ENCODE measurements at places on chromosomes 5 and 9.

- DNase-seq, result no peak
Observed at GRCh38 chr5:145247745-145248040, 587.4 kb downstream of the PRELID2 start.

DNA sequence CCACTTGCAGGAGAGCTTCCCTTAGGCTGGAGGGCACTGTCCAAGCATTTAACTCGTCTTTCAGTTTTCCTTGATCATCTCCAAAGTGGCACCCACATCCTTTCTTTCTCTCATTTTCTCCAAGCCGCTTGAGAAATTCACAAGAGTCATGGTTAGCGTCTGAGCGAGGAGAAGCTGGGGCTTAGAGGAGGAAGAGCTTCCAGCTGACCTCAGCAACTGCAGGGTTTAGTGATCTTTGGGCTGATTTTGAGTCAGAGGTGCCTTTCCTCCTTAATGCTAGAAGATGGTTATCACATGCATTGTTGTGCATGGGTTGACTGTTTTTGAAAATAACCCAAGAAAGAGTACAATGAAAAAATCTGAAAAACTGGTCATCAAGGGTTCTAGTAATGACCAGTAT, 134.7 kb downstream of the GADD45G start:
- no peak for DNase-seq

- no peak for DNase-seq
Observed at GRCh38 chr9:125361837-125362531, 100.4 kb downstream of the GAPVD1 start.

DNA sequence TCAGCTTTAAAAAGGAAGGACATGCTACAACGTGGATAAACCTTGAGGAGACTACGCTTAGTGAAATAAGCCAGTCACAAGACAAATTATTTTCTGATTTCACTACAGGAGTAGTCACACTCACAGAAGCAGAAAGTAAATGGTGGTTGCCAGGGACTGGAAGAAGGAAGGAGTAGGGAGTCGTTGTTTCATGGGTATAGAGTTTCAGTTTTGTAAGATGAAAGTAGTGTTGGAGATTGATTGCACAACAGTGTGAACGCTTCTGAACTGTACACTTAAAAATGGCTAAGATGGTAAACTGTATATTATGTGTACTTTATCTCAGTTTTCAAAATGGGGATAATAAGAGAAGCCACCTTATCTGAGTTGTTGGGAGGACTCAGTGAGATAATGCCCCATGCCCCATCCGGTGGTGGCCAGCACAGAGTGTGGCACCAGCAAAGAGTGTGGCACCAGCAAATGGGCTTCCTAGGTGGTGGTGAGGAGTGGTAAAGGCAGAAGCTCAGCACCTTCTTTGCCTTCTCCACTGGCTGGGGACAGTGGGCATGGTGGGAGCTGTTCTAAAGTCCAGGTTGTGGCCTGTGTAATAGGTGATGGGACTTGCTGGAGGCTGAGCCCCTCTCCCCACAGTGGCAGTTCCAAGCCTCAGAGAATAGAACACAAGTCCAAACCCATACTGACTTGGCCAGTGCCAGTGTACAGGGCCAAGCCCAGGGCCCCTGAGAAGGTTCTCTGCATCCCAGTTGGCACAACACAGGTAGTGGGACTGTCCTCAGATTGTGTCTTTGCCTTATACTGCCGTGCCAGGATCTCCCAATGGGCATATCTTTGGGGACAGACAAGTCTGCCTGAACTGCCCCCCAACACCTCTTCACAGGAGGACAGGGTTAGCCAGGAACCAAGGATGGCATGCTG, 4.4 kb downstream of the SLC22A4 start:
- DNase-seq, result no peak

DNA sequence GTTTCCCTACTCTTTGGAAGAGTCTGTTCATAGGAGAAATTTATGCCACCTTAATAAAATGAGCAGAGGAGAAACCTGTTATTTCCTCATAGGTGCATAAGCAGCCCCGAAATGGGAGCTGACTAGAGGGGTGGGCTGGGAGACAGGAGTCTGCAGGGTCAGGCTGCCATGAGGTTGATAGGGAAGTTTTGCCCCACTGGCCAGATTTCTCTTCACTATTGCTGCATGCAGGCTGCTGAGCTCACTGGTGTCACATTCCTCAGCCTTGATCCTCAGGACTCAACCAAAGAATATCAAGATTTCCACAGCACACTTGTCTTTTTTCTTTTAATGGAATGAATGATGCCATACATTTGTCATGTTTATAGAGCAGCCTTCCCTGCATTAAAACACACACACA, 60.7 kb downstream of the BHMT start:
- DNase-seq, result no peak

DNA sequence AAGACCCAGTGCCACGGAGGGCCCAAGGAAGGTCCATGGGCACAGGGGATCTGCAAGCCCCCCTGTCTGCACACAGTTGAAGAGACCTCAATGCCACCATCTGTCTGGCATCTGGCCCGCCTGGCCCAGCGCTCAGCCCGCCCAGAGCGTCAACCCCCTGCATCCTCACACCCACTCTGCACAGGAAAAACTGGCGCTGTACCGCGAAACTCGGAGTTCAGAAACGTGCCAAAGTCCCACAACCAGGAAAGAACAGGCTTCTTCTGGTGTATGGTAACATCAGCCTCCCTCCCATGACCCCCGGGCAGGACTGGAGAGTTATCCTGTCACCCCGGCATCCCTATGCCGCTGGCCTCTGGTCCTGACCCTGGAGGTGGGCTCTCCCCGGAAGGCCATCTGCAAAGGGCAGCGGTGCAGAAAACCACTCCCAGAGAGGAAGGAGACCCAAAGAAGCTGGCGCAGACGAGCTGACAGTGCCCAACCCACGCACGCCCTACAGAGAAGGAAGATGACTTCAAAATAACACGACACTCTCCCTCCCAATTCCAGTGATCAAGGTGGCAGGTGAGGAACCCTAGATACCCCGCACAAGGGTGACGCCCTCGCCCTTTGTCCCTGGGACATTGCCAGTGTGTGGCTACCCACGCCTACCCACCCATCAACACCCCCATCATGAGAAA, 18.9 kb downstream of the VAV2 start:
- no peak for DNase-seq

DNA sequence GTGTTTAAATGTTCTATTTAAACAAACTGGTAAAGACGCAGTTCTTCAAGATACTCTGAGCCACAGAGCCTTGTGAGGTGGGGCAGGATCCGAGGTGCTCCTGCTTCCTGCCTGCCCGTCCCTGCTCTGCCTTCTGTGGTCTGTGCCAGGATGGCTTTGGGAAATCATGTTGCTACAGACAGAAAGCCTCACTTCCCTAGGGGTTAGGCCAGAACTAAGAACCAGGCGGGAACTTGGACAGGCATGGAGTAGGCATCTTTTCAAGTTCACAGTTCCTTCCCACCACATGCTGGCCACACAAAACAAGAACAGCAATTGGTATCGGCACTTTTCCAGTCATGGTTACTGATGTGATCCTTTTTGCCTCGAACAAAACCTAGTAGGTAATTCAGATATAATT, 67.7 kb upstream of the SPOCK1 start:
- no peak for DNase-seq

GRCh38 chr9:74777136-74777879, 110.4 kb downstream of the TRPM6 start:
- DNase-seq, result no peak

DNA sequence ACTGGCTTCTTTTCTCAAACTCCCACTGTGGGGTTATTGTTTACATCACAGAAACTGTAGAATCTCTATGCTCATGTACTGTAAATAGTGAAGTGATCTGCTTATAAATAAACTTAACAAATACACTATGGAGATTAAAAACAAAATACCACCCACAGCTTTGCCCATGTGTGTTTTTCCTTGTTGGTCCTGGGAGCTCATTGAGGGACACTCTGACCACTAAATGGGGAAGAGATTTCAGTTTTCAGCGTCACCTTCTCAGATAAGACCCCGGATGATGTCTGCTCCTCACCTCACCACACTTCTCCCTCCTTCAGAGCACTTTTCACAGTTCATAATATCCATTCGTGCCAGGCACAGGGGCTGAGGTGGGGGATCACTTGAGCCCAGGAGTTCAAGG, 89.7 kb downstream of the PDE6A start:
- DNase-seq, result no peak

- no peak for DNase-seq
Observed at GRCh38 chr5:68381060-68381459, 165.5 kb downstream of the PIK3R1 start.

GRCh38 chr9:113952676-113953075, 76.6 kb downstream of the ZNF618 start:
- DNase-seq, result no peak

- DNase-seq, result no peak
Observed at GRCh38 chr5:135678640-135679268, 100.0 kb upstream of the CXCL14 start.

GRCh38 chr5:160054831-160055230, 45.9 kb downstream of the TTC1 start:
- no peak for DNase-seq

- no peak for DNase-seq
Observed at GRCh38 chr5:78647351-78647818, 1.2 kb downstream of the LHFPL2 start.

DNA sequence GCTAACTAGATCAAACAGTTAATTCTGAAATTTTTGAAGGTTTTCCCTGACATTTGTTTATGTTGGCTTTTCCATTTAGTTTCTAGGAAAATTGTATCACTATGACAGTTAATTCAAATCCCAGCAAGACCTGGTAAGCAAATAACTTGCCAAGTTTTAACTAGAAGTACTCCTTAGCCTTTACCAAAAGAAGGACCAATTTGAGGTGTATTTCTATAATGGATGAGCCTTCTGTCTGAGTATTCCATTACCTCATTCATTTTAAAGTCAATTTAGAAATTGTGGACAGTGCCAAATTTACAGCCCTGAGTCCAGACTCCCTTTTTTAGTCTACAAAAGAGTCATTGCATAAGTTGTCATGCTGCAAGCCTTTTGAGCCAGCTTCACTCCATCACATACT, 687.6 kb downstream of the CETN3 start:
- DNase-seq, result no peak

DNA sequence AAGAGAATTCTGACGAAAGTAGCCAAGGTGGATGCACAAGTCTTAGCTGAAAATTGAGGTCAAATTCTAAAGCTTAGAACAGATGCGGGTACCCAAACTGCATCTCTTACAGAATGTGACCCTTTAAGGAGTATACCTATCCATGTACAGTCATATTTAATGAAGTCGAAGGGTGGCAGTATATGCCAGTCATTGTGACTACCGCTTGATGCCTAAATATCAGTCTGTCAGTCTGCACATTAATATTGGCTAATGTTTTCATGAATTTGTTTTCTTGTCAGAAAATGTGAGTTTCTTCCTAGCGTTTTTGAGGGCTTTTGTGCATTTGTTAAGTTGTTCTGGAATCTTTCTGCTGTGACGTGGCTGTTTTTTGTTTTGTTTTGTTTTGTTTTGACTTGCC, 264.5 kb upstream of the ELAVL2 start:
- DNase-seq, result no peak

DNA sequence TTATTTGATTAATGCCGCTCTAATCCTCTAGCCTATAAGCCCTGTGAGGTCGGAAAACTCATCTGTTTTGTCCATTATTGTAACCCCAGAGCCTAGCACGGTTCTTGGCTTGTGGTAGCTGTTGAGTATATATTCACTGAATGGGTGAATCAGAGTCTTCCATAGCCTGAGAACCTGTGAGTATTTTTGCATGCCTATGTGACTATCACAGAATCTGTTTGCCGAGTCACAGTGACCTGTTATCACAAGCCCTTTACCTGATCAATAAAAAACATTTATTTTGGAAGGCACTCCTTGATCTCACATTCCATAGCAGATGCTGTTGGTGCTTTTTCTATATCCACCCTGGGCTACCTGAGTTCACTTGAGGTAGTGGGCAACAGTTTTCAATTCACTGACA, 125.0 kb upstream of the STC2 start:
- no peak for DNase-seq

GRCh38 chr5:44862808-44863207, 54.1 kb downstream of the MRPS30 start:
- no peak for DNase-seq

- no peak for DNase-seq
Observed at GRCh38 chr9:133518200-133518599, 6.6 kb downstream of the MYMK start.

GRCh38 chr5:11617080-11617479, 287.2 kb downstream of the CTNND2 start:
- no peak for DNase-seq

DNA sequence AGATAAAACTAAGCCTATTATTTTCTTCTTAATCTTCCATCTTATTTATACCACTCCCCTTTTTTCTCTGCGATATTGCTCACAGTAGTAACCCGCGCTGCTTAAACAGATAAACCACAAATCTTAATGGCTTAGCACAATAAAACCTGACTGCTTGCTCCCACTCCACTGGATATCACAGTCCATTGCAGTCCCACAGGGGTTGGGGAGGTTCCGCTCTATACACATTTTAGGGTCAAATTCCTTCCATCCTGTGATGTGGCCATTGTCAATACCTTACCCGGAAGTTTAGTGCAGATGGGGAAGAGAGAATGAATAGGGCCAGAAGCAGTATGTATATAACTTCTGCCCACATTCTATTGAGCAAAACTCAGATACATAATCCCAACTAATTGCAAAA, 193.7 kb downstream of the RAB3C start:
- no peak for DNase-seq

DNA sequence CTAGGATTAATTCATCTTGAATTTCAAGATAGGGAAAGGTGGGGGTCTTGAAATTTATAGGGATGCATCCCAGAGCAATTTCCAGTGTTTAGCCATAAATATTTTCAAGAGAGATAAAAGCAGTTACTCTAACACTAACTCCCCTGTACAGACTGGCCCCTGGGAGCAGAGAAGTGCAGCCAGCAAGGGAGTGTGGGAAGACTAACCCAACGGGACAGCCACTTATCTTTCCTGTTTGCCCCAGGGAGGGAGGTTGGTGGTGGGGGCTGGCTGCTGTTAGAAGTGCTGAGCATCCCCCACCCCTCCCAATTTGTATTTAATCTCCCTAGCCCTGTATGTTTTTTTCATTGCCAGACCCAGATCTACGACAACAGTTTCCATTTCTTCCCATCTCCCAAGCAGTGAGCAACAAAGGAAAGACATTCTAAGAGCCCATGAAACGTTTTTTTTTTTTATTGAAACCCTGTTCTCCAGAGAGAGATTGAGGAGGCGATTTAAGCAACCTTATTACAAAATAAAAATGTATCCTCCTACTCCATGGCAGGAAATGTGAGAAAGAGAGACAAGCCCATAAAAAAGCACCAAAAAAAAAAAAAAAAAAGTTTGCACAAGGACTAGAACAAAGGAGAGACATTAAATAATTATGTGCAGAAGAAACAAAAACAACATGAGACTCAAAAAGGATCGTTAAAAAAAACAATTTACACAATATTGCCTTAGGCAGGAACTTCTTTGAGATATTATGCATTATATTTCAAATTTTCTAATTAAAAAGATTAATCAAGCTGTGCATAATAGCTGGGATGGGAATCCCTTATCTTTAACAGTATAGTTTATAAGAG, 343.4 kb downstream of the ARHGEF28 start:
- no peak for DNase-seq
